ENCODE measurements at places on chromosomes 16 and 17.

DNA sequence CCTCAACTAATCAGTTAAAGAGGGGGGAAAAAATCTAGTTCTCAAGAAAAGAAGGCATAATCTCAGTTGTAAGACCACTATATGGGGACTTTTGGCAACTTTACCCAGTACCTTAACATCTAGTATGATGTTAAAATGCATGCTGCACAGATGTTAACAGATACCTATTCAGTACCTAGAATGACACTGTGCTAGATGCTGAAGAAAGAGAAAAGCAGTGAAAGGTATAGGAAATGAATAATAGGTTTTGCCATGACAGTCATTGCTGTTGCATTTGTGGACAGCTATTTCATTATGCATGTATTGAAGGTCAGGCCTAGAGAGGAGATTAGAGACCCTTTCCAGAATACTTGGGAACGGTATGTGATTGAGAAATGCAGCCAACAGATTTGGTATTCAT is 34.5 kb downstream of the PIGL start:
- DNase-seq, result no peak

DNA sequence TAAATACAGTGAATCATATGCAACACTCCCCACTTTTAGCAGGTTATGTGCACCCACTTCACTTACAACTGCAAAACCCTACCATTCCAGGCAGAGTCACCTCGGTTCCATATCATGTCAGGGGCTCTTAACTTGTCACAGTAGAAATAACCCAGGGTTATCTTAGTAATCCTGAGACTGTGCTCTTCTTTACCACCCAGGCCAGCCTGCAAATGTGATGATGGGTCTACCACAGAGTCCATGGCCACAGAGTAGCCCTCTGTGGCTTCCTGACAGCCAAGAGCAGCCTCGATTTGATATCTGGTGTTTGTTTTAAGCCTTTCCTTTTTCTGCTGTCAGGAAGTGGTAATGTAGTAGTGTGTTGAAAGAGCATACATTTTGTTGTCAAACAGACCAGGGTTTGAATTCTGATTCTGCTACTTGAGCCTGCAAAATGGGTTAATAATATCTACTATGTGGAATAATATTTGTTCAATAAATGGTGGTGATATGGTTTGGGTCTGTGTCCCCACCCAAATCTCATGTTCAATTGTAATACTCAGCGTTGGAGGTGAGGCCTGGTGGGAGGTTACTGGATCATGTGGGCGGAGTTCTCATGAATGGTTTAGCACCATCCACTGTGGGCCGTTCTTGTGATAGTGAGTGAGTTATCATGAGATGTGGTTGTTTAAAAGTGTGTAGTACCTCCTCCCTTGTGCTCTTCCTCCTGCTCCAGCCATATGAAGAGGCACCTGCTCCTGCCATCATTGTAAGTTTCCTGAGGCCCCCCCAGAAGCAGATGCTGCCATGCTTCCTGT is 416.5 kb downstream of the UTP18 start:
- no peak for DNase-seq

DNA sequence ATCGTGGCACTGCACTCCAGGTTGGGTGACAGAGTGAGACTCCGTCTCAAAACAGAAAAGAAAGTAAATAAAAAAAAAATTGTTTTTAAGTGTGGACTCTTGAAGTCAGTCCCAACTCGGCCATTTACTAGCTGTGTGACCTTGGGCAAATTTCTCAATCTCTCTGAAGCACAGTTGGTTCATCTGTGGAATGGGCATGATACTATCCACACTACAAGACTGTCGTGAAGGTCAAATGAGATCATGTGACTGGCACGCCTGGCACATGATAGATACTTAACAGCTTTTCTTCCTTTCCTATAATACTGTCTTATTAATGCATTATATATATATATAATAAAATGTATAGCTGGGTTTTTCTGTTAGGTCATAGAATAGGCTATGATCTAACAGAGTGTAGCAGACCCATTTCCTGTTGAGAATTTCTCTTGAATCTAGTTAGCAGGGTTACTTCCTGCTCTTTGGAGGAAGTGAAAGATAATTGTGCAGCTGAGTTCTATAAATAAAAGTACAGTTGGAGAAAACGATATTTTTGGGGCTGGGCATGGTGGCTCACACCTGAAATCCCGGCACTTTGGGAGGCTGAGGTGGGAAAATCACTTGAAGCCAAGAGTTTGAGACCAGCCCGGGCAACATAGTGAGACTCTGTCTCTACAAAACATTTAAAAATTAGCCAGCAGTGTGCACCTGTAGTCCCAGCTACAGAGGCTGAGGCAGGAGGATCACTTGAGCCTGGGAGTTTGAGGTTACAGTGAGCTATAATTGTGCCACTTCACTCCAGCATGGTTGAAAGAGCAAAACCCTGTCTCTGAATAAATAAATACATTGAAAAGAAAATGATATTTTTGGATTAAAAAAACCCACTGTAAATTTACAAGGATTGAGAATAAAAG is 7.3 kb downstream of the MILR1 start:
- DNase-seq, result no peak

DNA sequence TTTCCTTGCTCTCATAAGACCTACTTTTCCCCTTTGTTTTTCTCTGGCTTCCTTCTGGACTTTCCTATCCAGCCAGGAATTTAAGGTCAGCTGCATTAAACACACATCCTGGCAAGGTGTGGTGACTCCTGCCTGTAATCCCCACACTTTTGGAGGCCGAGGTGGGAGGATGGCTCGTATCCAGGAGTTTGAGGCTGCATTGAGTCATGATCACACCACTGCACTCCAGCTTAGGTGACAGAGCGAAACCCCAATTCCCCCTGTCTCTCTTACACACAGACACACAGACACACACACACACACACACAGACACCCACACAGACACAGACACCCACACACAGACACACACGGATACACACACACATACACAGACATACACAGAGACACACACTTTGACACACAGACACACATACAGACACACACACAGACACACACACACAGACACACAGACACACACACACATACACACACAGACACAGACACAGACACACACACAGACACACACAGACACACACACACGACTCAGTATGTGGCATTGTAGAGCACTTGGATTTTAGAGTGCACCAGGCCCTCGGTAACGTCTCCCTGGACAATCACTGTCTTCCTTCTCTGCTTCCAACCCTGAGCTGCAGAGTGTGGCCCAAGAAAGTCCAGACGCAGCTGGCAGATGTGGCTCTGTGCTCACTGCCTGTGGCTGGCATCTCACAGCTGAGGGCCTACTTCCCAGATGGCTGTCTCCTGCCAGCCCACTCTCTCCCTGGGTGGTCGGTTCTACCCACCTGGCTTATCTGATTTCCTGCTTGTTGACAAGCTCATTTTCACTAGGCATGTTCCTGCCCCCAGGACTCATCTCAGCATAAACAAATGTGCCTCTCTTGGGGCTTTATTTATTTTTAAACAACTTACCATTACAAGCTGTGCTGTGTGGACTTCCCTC is 39.0 kb downstream of the NLRP1 start:
- DNase-seq, result no peak

GRCh38 chr17:49223517-49224197 is 6.9 kb downstream of the PHOSPHO1 start:
- DNase-seq, result peak; percentile 98

DNA sequence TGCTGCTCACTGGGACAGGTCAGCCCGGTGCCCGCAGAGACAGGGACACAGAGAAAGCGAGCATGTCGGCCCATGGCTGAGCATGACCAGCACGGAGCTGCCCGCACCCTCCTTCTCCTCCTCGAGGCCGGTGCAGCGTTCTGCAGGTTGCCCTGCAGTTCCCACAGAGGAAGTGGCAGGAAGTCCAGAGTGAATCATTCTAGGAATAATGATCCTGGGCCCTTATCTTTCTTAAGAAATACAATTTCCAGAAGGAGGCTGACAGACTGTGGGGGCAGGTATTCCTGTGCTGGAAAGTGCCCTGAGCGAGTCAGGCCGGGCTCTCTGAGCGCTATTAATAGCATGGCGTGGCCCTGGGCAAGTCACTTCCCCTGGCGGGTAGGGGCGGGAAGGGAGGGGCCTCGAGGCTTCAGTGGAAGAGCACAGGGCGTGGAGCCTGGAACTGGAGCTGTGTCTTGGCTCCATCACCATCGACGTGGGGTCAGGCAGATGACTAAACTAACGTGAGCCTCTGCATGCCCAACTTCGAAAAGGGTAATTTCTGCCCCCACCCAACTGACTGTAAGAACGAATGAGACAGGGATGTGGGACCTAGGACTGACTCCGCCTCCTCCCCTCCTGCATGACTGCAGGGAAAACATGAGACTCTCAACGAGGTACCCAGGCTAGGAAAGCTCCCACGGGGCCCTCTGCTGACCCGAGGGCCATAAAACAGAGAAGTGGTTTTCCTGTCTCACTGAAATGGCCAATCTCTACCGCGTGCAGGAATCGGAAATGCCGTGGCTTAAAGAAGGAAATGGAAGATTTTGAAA is 9.8 kb downstream of the TMEM204 start:
- peak; percentile 99 for DNase-seq

GRCh38 chr17:79183293-79184158 is 108.9 kb downstream of the ENGASE start:
- DNase-seq, result peak; percentile 97

GRCh38 chr17:21218831-21219380 is 4.9 kb upstream of the TMEM11 start:
- no peak for DNase-seq

DNA sequence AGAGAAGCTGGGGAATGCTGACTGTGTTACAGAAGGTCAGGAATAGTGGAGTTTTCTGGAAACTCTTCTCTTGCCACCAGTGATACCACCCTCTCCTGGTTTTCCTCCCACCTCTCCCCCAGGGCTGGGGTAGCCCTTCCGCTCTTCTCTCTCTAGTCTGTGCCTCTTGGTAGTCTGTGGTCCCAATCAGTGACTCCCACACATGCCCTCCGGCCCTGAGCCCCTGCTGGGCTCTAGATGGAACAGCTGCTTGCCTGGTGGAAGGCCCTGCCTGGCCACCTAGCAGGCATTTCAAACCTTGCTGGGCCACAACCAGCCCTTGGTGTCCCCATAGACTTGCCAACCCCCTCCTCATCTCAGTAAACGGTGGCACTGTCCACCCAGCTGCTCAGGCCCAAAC is 15.2 kb upstream of the MTSS2 start:
- DNase-seq, result peak; percentile 87

- peak; percentile 84 for DNase-seq
These were observed 27.9 kb downstream of the IGFBP4 start for GRCh38 chr17:40470932-40471828.

DNA sequence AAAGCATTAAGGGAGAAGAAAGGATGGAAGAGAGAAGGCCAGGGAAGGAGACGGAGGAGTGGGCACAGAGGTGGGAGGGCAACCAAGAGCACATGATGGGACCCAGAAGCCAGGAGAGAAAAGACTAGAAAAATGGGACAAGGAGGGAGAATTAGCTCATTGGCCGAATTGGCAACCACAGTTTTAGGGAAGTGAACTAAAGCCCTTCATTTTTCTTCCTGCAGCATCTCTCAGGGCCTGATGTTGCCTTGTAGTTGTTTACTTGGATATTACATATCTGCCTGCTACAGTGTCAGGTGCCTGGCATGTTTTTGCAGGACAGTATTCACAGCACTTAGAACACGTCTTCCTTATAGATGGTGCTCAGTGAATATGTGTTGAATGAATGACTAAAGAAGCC is 19.0 kb downstream of the EMP2 start:
- no peak for DNase-seq

GRCh38 chr17:416293-417206 is 63.9 kb upstream of the RPH3AL start:
- no peak for DNase-seq

GRCh38 chr17:79304884-79305283 is 230.3 kb downstream of the ENGASE start:
- no peak for DNase-seq

DNA sequence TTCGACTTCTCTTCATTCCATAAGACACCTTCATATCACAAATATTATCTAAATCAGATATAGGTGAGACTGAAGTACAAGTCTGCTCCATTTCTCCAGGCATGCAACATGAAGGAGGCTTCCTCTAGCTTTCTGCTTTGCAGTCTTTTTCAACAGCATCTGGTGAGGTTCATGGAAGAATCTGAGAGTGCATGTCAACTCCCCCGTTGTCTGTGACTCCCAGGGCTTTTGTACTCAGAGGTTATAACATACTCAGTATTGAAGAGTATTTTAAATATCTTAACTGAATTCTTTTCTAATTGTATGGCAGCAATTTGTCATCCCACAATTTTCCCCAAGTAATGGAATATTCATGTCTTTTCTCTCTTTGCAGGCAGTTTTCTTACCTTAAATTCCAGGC is 448.7 kb downstream of the CDH8 start:
- no peak for DNase-seq

GRCh38 chr17:68693896-68694295 is 92.7 kb upstream of the FAM20A start:
- DNase-seq, result no peak

DNA sequence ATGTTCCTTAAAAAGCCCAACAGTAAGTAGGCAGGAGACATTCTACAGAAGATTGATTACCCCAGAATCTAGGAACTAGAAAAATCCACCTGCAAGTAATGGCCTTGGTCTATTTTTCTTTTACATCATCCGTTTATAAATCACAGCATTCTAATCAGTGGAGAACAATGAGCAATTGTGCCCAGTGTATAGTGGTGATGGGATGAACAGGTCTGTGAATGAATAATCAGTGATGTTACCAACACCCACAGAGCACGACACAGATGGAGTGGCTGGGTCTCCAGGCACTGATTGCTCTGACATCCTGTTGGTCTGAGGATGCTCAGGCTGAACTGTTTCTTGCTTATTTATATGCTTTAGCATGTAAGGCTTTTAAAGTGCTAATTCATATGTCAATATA is 1251.2 kb upstream of the CDH8 start:
- no peak for DNase-seq

DNA sequence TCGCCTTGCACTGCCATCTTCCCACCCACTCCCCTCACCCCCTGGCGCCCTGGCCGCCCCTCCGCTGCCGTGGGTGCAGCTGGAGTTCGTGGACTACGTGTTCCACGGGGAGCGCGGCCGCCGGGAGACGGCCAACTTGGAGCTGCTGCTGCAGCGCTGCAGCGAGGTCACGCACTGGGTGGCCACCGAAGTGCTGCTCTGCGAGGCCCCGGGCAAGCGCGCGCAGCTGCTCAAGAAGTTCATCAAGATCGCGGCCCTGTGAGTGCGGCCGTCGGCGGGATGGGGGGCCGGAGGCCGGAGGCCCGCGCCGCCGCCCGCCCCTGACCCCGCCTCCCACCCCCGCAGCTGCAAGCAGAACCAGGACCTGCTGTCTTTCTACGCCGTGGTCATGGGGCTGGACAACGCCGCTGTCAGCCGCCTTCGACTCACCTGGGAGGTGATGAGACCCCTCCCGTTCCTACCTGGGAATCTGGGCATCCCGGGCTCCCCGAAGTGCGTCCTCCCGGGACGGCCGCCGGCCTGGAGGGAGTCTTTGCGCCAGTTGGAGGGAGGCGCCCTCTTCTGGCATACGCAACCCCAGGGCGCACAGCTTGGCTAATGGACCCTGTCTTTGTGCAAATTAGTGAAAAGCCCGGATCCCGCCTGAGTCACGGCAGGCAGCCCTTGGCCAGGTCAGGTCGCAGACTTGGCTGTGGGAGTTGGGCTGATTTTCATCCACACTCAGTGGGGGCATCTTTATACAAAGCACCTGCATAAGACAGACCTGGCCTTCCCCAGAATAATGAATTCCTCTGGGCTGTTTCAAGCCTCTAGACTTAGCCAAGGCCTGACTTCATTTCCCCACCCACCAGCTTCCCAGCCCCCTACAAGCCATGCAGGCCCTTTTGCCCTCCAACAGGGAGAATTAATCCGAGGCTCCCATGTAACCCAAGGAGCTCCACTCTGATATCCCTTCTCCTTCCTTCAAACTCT is 14.3 kb downstream of the RAPGEFL1 start:
- DNase-seq, result peak; percentile 97
